ENCODE measurements at places on chromosomes 3 and 15. TPM values are rescaled to one million over a fixed set of nuclear protein-coding genes. Genes with fewer than 3 reads are reported as not detected.

PLCH1 gene
- 3.8 TPM for total RNA-seq

IGF1R gene
- 23.4 TPM for total RNA-seq

SNAPC5 gene
- total RNA-seq = 33.7 TPM

NANOGP8 gene
- total RNA-seq = not detected

COL8A1 gene
- not detected for total RNA-seq
